ENCODE measurements at places on chromosomes 12 and 14.

DNA sequence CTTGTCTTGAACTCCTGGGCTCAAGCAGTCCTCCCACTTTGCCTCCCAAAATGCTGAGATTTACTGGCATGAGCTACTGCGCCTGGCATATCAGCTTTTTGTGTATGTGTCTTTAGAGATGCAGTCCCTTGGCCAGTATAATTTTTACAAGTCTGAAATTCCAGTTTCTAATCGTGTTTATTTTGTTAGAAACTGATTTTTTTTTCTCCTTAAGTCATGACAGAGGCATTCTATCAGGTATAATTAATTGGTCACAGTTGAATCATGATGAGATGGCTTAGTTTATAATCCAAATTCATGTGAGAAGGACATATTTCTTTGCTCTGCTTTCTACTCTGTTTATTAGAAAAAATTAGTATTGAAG is 98.9 kb downstream of the PCNX1 start:
- no peak for DNase-seq

- DNase-seq, result no peak
Observed at GRCh38 chr14:91545204-91545603, 35.1 kb upstream of the PPP4R3A start.

DNA sequence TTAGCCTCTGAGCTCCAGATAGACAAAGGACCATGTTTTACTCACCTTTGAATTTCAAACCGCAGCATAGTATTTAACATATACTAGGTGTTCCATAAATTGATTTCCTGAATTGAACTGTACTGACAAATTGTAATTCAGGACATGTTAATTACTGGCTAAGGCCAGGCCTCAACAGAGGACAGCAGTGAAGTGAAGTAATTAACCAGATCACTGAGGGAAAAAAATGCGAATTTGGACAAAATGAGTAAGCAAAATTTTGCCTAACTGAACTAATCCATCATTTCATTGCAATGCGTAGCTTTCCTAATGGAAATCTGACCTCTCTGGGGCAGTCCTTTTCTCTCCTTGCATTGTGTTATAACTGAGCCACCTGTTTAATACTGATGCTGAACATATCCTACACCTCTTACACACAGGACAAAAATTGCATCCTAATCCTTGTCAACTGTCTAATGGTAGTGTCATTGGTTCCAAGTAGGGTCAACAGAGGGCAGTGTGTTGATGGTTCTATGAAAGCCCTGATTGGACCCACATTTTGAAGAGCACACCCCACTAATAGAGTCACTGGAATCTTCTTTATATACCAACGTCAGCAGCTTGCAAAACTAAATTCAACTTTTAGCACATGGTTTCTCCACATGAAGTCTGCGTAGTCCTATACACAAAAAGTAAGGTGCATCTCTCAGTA is 148.4 kb downstream of the SLC25A21 start:
- no peak for DNase-seq

- no peak for DNase-seq
Observed at GRCh38 chr12:124286414-124286813, 8.5 kb upstream of the RFLNA start.

- no peak for DNase-seq
Observed at GRCh38 chr12:47909839-47910465, 5.2 kb upstream of the VDR start.

DNA sequence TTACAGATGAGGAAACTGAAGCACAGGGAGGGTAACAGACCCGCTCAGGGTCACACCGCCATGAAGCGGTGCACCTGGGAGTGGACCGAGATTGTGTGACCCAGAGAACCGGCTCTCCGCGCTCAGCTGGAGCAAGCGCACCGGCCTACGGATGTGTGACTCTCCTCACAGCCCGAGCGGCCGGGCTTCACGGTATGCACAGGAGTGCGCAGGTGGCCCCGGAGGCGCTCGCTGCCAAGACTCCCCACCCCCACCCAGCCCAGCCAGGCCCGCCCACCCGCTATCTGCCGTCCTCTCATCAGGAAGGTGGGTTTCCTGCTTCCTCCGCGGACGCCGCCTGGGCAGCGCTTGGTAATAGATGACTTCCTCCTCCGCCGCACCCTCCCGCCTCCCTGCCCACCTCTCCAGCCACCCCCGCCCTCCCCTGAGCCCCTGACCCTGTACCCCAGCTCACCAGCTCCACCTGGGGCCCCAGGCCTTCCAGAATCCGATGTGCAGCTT is 110.7 kb downstream of the NCOR2 start:
- no peak for DNase-seq

GRCh38 chr14:34593740-34594375 is 36.1 kb downstream of the SNX6 start:
- DNase-seq, result no peak

- no peak for DNase-seq
Observed at GRCh38 chr12:13652105-13652504, 329.3 kb downstream of the GRIN2B start.

- no peak for DNase-seq
Observed at GRCh38 chr12:120007272-120007671, 18.2 kb downstream of the BICDL1 start.

DNA sequence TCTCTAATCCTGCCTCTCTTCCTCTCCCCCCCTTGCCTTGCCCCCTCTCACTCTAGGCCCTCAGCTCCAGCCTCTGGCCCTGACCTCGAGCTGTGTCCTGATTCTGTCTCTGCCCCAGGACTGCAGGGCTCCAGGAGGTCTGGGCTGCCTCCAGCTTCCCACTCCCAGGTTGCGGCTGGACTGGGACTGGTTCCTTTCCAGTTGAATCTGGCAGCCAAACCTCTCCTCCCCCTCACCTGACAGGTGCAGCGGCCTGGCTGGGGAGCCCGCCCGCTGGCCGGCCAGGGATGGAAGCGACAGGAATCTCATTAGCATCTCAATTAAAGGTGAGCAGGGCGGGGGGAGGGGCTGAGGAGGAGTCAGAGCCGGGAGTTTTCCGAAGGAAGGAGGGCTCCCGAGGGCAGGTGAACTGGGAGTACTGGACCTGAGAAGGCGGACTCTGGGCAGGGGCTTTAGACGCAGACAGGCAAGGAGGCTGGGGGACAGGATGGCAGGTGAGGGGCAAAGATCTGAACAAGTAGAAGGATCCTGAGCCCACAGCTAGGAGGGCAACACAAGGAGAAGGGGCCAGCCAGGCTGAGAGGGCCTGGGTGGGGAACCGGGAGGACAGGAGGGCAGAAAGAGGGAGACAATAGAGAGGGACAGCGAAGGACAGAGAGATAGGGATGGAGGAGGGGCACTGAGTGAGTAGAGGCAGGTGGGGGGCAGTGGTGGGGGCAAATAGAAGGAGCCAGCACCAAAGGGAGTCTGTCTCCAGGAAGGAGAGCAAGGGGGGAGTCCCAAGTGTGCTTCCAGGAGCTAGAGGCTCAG is at the start of gene SCNN1A:
SCNN1A (minus strand) TSS at position 295 of the 810 bp plus-strand sequence. CDS start 780 bp downstream, outside the sequence.
- DNase-seq, result peak; percentile 30

DNA sequence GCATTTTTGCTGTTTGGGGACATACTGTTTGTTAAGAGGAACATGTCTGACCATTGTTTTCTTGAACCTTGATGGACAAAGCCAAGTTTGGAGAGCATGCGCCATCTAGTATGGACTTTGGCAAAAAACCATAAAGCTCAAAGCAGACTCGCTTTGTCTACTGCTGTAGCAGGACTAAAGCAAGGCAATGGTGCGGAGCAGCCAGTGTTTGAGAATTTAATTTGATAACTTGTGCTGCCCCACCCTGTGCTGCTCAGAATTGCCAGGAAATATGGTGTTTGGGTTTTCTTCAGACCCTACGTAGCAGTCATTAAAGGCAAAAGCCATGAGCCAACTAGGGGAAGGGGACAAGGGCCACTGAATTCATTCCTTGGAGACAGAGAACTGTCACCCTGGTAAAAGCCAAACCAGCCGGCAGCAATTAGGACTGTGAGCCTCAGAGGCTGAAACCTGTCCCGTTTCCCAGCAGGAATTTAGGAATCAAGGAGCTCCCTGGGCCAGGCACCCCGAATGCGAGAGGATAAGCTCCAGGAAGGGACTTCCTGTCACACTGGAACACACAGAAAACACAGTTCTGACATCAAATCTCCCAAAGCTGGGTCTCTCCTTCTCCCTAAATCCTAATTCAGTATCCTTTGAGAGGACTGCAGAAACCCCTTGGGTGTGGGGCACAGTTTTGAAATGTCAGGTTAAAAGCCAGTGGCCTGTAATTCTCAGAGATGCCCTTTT is 1.1 kb downstream of the AVIL start:
- DNase-seq, result no peak

DNA sequence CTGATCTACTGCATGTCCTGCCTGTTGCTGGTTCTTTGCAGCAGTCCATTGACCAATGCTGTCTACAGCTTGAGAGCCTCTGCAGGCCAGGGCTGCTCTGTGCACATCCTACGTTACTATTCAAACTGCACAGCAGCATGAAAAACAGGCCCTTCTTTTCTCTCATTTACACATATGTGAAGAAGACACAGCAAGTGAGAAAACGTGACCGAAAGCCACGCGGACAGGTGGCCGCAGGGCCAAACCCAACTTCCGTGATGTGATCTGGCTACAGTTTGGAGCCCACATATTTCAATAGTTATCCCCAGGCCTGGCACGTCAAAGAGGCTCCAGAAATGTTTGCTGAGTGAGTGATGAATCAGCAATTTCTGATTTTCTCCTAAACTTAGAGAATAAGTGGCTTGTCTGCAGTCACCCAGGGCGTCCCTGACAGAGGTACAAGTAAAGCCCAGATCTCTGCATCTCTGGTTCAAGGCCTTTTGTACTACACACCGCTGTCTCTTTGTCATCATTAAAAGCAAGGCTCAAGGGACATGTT is 17.9 kb upstream of the TCL1B start:
- no peak for DNase-seq

GRCh38 chr14:80536456-80536855 is 325.2 kb upstream of the DIO2 start:
- DNase-seq, result no peak

DNA sequence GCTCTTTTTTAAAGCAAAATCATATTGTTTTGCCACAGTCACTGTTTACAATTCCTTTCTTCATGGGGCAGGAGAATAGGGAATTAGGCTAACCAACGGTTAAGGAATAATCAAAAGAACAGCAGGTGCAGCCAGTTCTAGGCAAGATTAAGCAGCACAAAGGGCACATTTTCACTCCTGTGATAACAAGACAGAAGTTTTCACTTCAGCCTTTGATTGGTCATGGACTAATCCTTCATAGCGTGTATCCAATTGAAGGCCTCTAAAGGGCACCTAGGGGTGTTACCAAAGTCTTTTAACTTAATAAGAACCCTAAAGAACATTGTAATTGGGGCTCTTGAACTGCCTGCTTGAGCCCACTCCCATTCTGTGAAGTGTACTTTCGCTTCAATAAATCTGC is 206.9 kb upstream of the AMIGO2 start:
- DNase-seq, result no peak

Data from uterus (tissue), 4 donors.